ENCODE measurements at places on chromosomes 5 and 9. TPM values are rescaled to one million over a fixed set of nuclear protein-coding genes. Genes with fewer than 3 reads are reported as not detected.

Gene C1QTNF2
- not detected for total RNA-seq

Gene ACSL6
- 26.3 TPM for total RNA-seq

Gene TPD52L3
- total RNA-seq = not detected

Gene BAAT
- 0.13 TPM for total RNA-seq

Gene CCDC69
- total RNA-seq = 90.4 TPM

Gene CD72
- 9.2 TPM for total RNA-seq

Gene JAKMIP2
- total RNA-seq = 5.7 TPM

Gene PCDHA4
- total RNA-seq = not detected

Gene UNC5A
- total RNA-seq = not detected

DNA sequence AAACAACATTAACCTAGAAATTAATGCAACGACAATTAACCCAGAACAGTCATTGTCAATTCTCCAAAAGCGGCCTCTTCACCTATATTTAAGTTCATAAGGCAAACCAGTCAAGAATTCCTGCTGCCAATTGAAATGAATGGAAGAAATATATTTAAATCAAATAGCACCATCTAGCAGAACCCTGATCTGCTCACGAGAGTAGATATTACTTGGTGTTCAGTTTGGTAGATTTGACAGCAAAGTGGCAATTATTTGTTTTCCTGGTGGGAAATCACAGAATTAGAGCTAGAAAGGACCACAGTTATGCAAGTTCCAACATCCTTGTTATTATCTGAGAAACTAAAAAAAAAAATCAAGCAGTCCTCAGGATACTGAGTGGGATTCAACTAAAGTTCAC lies 2.3 kb downstream of the SSBP2 start:
- no peak for DNase-seq

GRCh38 chr5:112161392-112161748 lies 257.7 kb downstream of the EPB41L4A start:
- no peak for DNase-seq

DNA sequence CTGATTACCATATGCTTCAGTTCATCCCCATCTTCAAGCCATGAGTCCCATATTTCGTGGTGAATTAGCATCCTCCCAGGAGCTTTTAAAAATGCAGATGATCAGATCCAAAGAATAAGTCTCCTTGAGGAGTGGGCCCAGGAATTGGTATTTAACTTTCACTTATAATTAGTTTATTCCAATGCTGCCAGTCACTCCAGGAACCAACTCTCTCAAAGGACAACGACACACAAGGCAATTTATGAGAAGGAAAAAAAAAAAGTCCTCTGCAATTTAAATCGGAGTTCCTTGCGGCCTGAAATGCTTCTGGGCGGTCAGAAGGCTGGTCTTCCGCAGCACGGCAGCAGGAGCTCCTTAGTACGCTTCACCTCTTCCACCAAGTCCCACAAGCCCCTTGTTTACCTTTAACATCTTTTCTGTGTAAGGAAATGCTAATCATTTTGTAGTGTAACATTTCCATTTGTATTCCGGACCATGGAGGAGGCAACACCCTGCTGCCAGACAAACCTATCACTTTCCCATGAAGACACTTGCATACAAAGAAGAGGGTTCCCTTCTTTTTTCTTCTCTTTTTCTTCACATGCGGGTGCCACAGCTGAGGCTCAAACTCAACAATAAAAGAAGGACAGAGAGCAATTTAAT lies 16.3 kb upstream of the KCNV2 start:
- no peak for DNase-seq

GRCh38 chr9:121735065-121735792 lies 83.8 kb downstream of the DAB2IP start:
- no peak for DNase-seq

DNA sequence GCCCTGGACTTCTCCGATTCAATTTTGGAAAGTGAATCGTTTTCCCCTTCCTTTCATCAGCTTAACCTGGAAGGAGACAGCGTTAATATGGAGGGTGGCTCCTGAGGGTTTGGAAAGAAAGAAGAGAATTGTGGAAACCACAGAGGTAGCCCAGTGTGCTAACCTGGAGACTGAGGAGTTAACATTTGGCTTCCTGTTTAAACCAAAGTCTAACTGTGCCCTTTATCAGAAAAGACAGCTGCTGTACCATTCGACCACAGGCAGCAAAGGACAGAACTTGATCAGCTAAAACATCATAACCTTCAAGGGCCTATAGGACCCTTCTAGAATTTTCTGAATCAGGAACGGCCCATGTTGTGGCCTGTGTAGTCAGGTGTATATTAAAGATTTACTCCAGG lies 735 bp downstream of the IDNK start:
- DNase-seq = no peak

GRCh38 chr5:133396814-133397213 lies 215.5 kb downstream of the FSTL4 start:
- DNase-seq = no peak

- DNase-seq = no peak
Measured at GRCh38 chr5:909086-909485, 16.4 kb downstream of the TRIP13 start.

GRCh38 chr5:62643556-62644451 lies 65.2 kb downstream of the LRRC70 start:
- DNase-seq = no peak

GRCh38 chr9:104944356-104944755 lies 16.4 kb upstream of the ABCA1 start:
- no peak for DNase-seq

DNA sequence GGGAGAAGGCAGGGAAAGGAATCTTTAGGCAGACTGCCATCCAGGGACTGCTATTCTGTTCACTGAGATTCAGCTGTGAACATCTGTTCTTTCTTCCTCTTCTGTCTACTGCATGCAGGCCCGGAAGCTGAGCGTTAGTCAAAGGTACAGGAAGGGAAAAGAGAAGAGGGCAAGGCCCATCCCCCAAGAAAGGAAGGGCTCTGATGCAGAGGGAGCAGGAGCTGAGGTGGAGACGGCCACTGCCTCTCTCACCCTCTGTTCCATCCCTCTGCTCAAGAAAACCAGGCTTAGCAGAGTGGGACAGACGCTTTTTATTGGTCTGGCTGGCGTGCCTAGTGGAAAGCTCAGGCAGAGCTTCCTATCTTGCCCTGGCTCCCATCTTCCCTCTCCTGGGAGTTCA lies 57.6 kb downstream of the PFDN1 start:
- DNase-seq = no peak

DNA sequence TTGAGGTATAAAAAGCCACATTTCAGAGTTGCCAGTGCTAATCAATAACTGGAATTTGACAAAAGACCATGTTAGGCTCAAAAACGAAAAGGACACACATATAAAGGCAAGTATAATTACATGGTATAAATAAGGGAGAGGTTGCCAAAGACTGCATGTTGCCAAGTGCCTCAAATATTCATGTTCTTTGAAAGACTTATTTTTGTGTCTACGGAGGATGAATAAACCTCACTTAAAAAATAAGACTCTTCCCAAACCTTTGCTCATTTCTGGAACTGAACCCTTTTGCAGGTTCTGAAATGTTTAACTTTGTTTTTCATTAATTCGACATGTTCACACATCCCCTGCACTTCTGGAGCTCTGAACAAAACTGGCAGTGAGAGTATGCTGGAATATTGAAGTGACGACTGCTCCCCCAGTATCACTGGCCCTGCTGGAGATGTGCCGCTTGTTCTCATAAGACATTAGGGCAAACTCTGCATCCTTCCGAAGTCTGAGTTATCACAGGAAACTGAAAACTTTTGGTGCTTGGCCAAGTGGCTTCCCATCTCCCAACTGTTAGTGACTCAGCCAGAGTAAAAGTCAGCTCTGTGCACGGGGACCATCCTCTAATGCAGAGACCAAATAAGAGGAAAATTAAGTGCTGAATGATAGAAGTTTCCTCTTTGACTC lies 336.8 kb downstream of the GLIS3 start:
- DNase-seq = no peak

- DNase-seq = no peak
Measured at GRCh38 chr9:113499876-113500497, 36.5 kb downstream of the RGS3 start.

DNA sequence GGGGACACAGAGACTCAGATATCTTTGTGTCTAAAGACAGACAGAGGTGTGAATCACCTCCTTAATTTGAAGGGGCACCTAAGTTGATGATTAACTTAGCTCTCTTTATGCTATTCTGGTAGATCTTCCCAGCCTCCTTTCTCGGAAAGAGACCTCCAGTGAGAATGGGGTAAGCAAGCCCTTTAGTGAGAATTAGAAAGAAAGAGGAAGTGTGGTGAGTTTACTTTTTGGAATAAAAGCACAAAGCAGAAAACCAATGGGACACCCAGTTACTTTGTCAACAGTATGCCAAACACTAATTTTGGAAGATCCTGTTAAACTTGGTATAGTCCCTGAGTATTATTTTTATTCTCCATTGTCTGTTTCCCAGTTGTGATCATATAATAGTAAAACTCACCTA lies 302.8 kb upstream of the RASA1 start:
- no peak for DNase-seq

DNA sequence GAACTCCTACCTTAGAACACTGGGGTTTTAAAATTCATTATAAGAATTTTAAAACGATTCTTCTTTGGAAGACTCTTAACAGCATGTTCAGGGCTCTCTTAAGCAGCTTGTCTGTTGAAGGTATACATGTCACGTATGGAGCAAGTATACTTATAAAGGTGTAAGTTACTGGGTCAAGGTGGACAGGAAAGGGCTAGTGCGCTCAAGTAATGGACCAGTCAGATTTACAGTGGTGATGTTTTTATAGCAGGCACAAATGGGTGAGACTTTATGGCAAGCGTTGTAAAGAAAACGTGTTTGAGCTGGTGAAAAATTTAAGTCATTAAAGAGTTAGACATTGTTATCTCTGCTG lies 7.9 kb downstream of the SLC44A1 start:
- no peak for DNase-seq

DNA sequence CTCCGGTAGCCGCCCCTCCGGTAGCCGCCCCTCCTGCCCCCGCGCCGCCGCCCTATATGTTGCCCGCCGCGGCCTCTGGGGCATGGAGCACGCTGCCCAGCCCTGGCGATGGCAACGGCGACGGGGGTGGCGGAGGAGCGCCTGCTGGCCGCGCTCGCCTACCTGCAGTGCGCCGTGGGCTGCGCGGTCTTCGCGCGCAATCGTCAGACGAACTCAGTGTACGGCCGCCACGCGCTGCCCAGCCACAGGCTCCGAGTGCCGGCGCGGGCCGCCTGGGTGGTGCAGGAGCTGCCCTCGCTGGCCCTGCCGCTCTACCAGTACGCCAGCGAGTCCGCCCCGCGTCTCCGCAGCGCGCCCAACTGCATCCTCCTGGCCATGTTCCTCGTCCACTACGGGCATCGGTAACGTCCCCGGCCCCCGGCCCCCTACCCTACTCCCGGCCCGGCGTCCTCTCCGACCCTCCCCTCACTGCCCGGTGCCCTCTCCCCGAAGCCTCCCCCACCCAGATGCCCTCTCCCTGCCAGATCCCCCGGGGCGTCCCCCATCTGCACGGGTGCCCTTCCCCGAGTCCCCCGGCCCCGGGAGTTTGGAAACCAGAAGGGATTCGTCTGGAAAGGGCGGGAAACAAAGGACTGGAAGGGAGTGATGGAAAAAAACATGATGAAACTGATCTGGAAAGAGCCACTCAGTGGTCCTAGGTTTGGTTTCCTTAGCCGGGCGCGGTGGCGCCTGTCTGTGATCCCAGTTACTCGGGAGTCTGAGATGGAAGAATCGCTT lies 417 bp downstream of the SRD5A1 start:
- no peak for DNase-seq
